ENCODE measurements at places on chromosomes 2 and 18.
A peak's percentile ranks its signal among the peaks of the same experiment; 100 is the strongest.

GRCh38 chr2:56918790-56919189 lies 735.0 kb downstream of the CCDC85A start:
- DNase-seq, result no peak

GRCh38 chr2:163611557-163611906 lies 124.3 kb downstream of the FIGN start:
- no peak for DNase-seq

GRCh38 chr18:50757358-50757757 lies 62.5 kb downstream of the MRO start:
- DNase-seq, result no peak

- peak; percentile 24 for DNase-seq
These were observed 252.6 kb downstream of the AGAP1 start for GRCh38 chr2:235746257-235746934.

- no peak for DNase-seq
These were observed 154.2 kb upstream of the PGAP1 start for GRCh38 chr2:197080578-197081216.

- DNase-seq, result no peak
These were observed 107.9 kb downstream of the RTN4 start for GRCh38 chr2:54942373-54942772.

- DNase-seq, result no peak
These were observed 42.5 kb upstream of the PID1 start for GRCh38 chr2:229313591-229313990.

GRCh38 chr2:133972786-133973185 lies 281.1 kb upstream of the MGAT5 start:
- DNase-seq, result no peak

DNA sequence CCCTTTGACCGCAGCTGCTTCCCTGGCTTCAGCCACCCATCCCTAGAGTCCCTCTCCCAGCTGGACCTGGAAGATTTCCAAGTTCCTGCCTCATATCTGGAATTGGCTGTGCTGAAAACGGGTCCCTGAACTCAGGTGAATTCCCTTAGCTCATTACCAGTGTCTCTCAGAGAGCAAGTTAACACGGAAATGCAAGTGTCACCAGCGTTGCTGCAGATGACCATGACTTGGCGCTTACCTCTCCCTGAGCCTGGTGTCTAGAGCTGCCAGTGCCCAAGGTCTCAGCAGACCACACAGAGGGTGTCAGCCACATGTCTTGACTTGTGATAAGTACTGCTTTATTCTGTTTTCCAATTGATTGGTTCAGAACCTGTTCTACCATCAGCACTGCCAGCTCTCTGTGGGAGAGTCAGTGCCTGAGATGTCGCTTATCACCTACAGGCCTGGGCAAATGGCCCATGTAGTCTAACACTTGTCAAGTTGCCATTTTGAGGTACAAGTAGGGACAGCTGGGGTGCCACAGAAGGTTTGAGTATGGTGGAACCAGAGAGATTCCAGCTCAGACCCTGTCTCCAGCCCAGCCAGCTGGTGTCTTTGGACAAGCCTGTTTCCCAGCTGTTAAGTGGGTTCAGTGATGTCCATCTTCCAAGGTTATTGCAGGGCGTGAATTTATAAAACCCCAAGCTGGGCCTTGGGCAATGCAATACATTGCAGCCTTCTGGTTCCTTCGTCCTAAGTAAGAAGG lies 48.7 kb downstream of the LYPD1 start:
- DNase-seq, result no peak

DNA sequence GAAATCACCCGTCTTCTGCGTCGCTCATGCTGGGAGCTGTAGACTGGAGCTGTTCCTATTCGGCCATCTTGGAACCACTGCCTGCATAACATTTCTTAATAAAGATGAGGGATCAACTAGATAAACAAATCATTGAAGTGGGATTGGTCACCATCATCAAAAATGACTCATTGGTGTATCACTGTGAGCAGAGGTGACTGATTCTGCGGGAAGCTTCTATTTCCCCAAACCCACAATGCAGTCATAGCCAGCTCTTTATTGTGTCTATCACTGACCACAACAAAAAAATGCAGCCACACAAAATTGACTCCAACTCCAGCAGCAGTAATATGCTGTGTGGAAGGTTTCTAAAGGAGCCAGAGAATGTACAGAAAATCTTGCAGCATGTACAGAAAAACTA lies 630.7 kb upstream of the HS6ST1 start:
- no peak for DNase-seq

DNA sequence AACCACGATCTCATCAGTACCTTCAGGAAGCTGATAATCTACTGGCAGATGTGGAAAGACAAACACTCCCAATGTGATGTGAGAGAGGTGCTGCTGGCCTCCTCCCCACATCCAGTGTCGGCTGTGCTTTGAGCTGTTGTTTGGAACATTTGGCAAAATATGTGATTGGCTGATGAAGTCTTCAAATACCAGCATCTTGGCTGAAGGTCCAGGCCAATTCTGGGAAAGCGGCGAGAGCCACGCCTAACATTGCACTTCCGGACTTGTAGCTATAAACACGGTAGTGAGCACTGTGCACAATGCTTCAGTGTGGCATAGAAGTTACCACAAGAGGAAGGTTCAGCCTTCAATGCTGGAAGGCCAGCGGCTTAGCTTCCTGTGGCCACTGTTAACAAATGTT lies 198.8 kb downstream of the DCDC2C start:
- no peak for DNase-seq

GRCh38 chr2:21429747-21430146 lies 306.0 kb downstream of the TDRD15 start:
- DNase-seq, result no peak

- no peak for DNase-seq
These were observed 344.6 kb downstream of the SATB2 start for GRCh38 chr2:199113111-199113510.

DNA sequence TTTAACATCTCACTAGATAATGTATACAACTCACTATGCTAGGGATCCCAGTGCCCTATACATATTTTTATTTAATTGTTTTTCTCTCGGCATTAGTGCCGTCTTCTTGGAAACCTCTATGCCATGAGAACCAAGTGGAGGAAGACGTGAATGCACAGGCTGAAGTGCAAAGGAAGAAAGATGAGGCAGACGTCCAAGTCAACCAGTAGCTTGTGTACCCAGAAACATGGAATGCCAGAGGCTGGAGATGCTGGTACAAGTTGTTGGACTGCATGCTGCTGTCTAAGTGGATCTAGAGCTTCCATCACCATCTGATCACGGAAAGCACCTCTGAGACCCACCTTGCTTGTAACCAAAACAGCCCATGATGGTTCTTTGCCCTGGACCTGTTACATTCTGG lies 12.5 kb upstream of the GEMIN6 start:
- no peak for DNase-seq

- no peak for DNase-seq
These were observed 284.1 kb downstream of the MYCN start for GRCh38 chr2:16224298-16225045.

Measured in stimulated activated CD4-positive, alpha-beta T cell treated with anti-CD3 and anti-CD28 coated beads, Interleukin-4, amount 100 ng/mL, for 1 hour (primary cell).